Hepatocyte (in vitro differentiated cells): ENCODE measurements at places on chromosomes 3 and 15. TPM values are rescaled to one million over a fixed set of nuclear protein-coding genes. Genes with fewer than 3 reads are reported as not detected.

The YEATS2 gene
- polyA plus RNA-seq, result 9.8 and 12.5 TPM in 2 replicates

The IGSF10 gene
- 0.12 and 0.75 TPM in 2 replicates for polyA plus RNA-seq

The GOLGA8S gene
- polyA plus RNA-seq, result 0.05 TPM in 1 of 2 replicates, not detected in the other

The GCHFR gene
- polyA plus RNA-seq, result 165 and 213 TPM in 2 replicates

The PLAAT1 gene
- polyA plus RNA-seq, result 1.3 and 1.4 TPM in 2 replicates

The PCLAF gene
- polyA plus RNA-seq, result 25.3 and 30.2 TPM in 2 replicates

The SPSB4 gene
- polyA plus RNA-seq, result 1.0 and 2.8 TPM in 2 replicates

The SLC2A2 gene
- polyA plus RNA-seq, result 21.7 and 40.8 TPM in 2 replicates

The BOC gene
- polyA plus RNA-seq, result 24.0 and 28.2 TPM in 2 replicates

The RASGRF1 gene
- 0.18 and 0.52 TPM in 2 replicates for polyA plus RNA-seq

The ABCF3 gene
- polyA plus RNA-seq, result 62.7 and 68.8 TPM in 2 replicates

The KLHL40 gene
- polyA plus RNA-seq, result not detected in 2 replicates

The PROS1 gene
- 46.5 and 58.7 TPM in 2 replicates for polyA plus RNA-seq

The NOX5 gene
- not detected in 2 replicates for polyA plus RNA-seq

The HYKK gene
- 1.6 and 2.8 TPM in 2 replicates for polyA plus RNA-seq

GRCh38 chr3:11494131-11494916, 149.4 kb downstream of the VGLL4 start:
- H3K36me3 ChIP-seq, result no peaks in the 10 kb centered on the region
- DNase-seq, result no peak
- H3K4me1 ChIP-seq, result peaks cover 13% of the 10 kb centered on the region
- H3K27me3 ChIP-seq, result no peaks in the 10 kb centered on the region
- no peak overlapping the region for H3K4me3 ChIP-seq

DNA sequence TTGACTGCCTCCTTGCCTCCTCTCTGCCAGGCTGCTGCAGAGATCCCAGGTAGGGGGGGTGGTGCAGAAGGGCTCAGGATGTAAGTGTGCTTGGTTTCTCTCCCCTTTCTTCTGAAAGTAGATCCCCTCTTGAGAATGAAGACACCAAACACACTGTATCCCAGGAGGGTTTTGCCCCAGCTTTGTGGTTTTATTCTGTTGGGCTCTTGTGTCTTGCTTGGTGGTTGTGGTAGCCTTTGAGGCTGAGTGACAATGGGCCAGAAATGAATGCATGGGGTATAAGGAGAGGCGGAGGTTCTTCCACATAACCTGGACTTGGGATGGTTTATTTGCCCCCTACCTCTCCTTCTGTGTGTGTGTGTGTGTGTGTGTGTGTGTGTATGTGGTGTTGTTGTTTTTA, 5.7 kb downstream of the PDIA5 start:
- H3K4me1 ChIP-seq, result peaks cover 50% of the 10 kb centered on the region
- no peak overlapping the region for H3K27ac ChIP-seq
- DNase-seq, result no peak

- no peaks in the 10 kb centered on the region for H3K36me3 ChIP-seq
- no peaks in the 10 kb centered on the region for H3K4me1 ChIP-seq
- H3K27me3 ChIP-seq, result no peaks in the 10 kb centered on the region
- no peak overlapping the region for H3K4me3 ChIP-seq
- DNase-seq, result peak; percentile 78
- no peak overlapping the region for H3K27ac ChIP-seq
Observed at GRCh38 chr3:190384309-190384756, 3.6 kb upstream of the CLDN16 start.

GRCh38 chr3:178439504-178439903, 96.7 kb upstream of the KCNMB2 start:
- no peaks in the 10 kb centered on the region for H3K27me3 ChIP-seq
- H3K4me3 ChIP-seq, result no peak overlapping the region
- no peak overlapping the region for H3K27ac ChIP-seq
- H3K36me3 ChIP-seq, result no peaks in the 10 kb centered on the region
- H3K4me1 ChIP-seq, result no peaks in the 10 kb centered on the region

GRCh38 chr3:163450698-163451097, 1627.6 kb downstream of the SI start:
- H3K4me3 ChIP-seq, result no peak overlapping the region
- no peaks in the 10 kb centered on the region for H3K36me3 ChIP-seq
- H3K27ac ChIP-seq, result no peak overlapping the region
- no peaks in the 10 kb centered on the region for H3K4me1 ChIP-seq
- no peaks in the 10 kb centered on the region for H3K27me3 ChIP-seq
- no peak for DNase-seq

GRCh38 chr3:53171827-53172505, 11.0 kb downstream of the PRKCD start:
- peaks cover 22% of the 10 kb centered on the region for H3K4me1 ChIP-seq
- no peak overlapping the region for H3K27ac ChIP-seq
- H3K27me3 ChIP-seq, result no peaks in the 10 kb centered on the region
- no peaks in the 10 kb centered on the region for H3K36me3 ChIP-seq
- no peak overlapping the region for H3K4me3 ChIP-seq

DNA sequence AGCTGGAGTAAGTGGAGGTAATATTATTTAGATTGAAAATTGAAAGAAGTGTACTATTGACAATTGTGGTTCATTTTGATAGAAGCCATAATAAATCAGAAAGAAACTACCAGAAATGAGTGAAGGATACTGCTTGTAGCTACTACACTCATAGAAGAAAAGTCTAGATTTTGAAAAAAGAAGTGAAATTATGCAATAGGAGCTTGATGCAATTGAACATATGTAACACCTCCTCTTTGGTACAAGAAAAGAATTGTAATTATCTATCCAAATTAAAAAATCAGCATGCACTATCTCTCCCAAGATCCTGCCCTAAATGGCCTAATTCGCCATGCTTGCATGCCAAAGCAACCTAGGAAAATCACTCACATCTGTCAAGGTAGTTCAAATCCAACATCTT, 51.1 kb upstream of the CD200R1L start:
- no peaks in the 10 kb centered on the region for H3K36me3 ChIP-seq
- no peak for DNase-seq
- no peaks in the 10 kb centered on the region for H3K27me3 ChIP-seq

DNA sequence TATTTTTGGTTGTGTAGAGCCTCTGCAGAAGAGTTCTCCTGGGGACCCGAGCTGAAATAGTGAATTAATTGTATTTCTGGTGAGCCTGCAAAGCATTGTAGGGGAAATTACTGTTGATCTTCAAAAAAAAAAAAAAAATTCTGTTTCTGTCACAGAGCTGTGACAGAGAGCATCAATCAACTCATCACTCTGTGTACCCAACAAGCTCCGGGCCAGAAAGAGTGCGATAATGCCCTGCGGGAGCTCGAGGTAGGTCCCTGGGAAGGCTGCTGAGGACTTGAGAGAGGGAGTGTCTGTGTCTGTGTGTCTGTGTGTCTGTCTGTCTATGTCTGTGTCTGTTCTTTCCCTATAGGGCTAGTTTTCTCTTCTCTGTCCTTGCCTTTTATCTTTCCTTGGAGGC, 294.4 kb upstream of the TPM1 start:
- no peak overlapping the region for H3K27ac ChIP-seq
- H3K36me3 ChIP-seq, result no peaks in the 10 kb centered on the region
- no peak for DNase-seq
- H3K4me1 ChIP-seq, result no peaks in the 10 kb centered on the region
- H3K4me3 ChIP-seq, result no peak overlapping the region

- DNase-seq, result no peak
- no peak overlapping the region for H3K27ac ChIP-seq
- no peak overlapping the region for H3K4me3 ChIP-seq
- H3K36me3 ChIP-seq, result peaks cover 4% of the 10 kb centered on the region
- H3K4me1 ChIP-seq, result no peaks in the 10 kb centered on the region
Observed at GRCh38 chr3:196486263-196486662, 17.3 kb downstream of the RNF168 start.

- DNase-seq, result no peak
- H3K4me1 ChIP-seq, result no peaks in the 10 kb centered on the region
- H3K36me3 ChIP-seq, result no peaks in the 10 kb centered on the region
- H3K27ac ChIP-seq, result no peak overlapping the region
Observed at GRCh38 chr3:128804811-128805155, 74.6 kb upstream of the ACAD9 start.

GRCh38 chr15:76555247-76555646, 218.7 kb downstream of the ISL2 start:
- H3K4me1 ChIP-seq, result no peaks in the 10 kb centered on the region
- no peak overlapping the region for H3K4me3 ChIP-seq
- DNase-seq, result no peak
- H3K27ac ChIP-seq, result no peak overlapping the region

GRCh38 chr15:37031198-37031597, 69.2 kb downstream of the MEIS2 start:
- H3K27ac ChIP-seq, result no peak overlapping the region
- no peaks in the 10 kb centered on the region for H3K36me3 ChIP-seq
- H3K4me3 ChIP-seq, result no peak overlapping the region
- H3K27me3 ChIP-seq, result no peaks in the 10 kb centered on the region
- peaks cover 19% of the 10 kb centered on the region for H3K4me1 ChIP-seq

DNA sequence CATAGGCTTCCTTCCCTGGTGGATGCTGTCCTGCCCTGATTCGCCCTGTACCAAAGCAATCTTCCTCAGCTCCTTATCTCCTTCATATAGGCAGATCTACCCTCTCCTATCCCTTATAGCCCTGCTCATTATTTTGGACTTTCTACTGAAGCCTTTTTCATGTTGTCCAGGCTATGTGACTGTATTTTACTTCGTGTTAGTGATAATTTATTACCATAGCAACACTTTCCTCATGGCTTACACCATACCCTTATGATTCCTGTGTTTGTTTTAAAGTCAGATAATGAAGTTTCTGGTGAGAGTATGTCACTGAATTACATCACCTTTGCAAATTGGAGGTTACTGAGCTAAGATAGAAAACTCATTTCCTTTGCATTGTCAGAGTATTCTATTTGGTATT, 352.6 kb downstream of the NLGN1 start:
- no peaks in the 10 kb centered on the region for H3K36me3 ChIP-seq
- DNase-seq, result no peak
- no peak overlapping the region for H3K4me3 ChIP-seq

DNA sequence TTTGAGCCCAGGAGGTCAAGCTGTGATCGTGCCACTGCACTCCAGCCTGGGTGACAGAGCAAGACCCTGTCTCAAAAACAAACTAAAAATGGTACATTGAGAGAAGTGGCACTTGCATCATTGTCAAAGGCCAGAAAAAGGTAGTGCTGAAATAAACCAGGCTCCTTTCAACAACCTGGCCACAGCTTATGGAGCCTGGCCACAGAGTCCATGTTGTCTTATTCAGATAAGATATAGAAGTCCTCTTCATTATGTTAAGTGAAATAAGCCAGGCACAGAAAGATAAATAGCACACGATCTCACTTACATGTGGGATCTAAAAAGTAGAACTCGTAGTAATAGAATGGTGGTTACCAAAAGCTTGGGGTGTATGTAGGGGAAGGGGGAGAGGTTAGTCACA, 34.8 kb downstream of the EMC4 start:
- no peak overlapping the region for H3K27ac ChIP-seq
- H3K4me1 ChIP-seq, result no peaks in the 10 kb centered on the region
- no peaks in the 10 kb centered on the region for H3K27me3 ChIP-seq
- no peak for DNase-seq

GRCh38 chr15:72060687-72061250, 57.2 kb downstream of the MYO9A start:
- no peaks in the 10 kb centered on the region for H3K36me3 ChIP-seq
- H3K27me3 ChIP-seq, result no peaks in the 10 kb centered on the region
- peaks cover 19% of the 10 kb centered on the region for H3K4me1 ChIP-seq
- H3K27ac ChIP-seq, result peak overlapping the region; percentile 10
- DNase-seq, result peak; percentile 19
- no peak overlapping the region for H3K4me3 ChIP-seq

GRCh38 chr3:63279005-63279841, 1.1 kb downstream of the SYNPR start:
- H3K27ac ChIP-seq, result no peak overlapping the region
- H3K36me3 ChIP-seq, result no peaks in the 10 kb centered on the region
- H3K27me3 ChIP-seq, result peaks cover 72% of the 10 kb centered on the region
- peak; percentile 13 for DNase-seq

- H3K36me3 ChIP-seq, result no peaks in the 10 kb centered on the region
- H3K4me1 ChIP-seq, result peaks cover 4% of the 10 kb centered on the region
- no peak for DNase-seq
Observed at GRCh38 chr3:14150078-14150477, 25.2 kb downstream of the TMEM43 start.

DNA sequence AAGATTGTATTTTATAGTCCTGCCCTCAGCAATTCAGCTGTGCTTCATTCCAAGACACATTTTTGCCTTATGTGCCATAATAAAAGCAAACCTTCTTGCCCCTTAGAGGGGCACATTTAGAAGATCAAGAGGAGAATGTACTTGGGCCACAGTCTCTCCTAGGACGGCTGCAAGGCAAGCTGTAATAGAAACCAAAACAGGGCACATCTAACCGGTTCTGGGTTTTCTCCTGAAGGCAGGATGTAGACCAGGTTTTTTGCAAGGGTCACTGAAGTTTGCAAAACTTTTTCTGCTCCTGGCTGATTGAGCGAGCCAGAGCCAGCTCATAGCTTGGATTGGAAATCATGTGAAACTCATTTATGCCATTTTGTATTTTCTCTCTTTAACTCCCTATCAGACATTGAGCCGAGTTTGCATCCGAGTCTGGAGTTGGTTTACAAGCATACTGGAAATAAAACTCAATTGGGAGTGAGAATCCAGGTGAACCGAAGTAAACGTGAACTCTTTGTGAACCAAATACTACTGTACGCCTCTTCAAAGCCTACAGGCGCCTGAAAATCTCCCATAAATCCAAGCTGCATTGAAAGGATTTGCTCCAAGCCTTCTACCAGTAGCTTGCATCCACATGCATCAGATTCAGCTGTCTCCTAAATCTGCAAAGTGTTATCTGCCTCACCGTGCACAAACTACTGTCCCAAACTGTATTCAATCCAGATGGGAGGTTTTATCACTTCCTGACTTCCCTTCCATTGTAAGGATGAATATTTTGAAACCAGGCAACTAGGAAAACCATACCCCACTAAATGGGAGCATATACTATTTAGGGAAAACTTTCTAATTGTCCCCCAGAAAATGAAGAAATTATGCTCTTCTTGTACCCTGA, 60.9 kb upstream of the TSC22D2 start:
- H3K4me1 ChIP-seq, result peaks cover 32% of the 10 kb centered on the region
- DNase-seq, result no peak
- H3K27ac ChIP-seq, result peak overlapping the region; percentile 77
- H3K4me3 ChIP-seq, result no peak overlapping the region
- H3K36me3 ChIP-seq, result no peaks in the 10 kb centered on the region

DNA sequence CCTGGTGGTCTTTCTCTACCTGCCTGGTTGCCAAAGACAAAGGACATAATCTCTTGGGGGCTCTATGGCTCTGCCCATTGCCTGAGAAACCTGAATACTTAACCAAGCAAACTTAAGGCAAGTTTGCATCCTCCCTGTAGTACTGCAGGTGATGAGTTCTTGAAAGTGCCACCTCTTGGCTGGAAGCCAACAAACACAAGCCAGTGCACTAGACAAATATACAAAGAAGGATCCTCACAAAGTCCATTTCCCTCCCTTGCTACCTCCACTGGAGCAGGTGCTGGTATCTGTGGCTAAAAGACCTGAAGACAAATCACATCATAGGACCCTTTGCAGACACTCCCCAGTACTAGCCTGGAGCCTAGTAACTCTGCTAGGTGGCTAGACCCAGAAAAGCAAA, 772.3 kb downstream of the SI start:
- no peaks in the 10 kb centered on the region for H3K36me3 ChIP-seq
- no peak overlapping the region for H3K27ac ChIP-seq
- DNase-seq, result peak; percentile 23
- H3K4me3 ChIP-seq, result no peak overlapping the region
- H3K4me1 ChIP-seq, result no peaks in the 10 kb centered on the region

- peaks cover 4% of the 10 kb centered on the region for H3K4me1 ChIP-seq
- H3K27me3 ChIP-seq, result no peaks in the 10 kb centered on the region
- DNase-seq, result no peak
- H3K4me3 ChIP-seq, result no peak overlapping the region
- H3K36me3 ChIP-seq, result no peaks in the 10 kb centered on the region
Observed at GRCh38 chr15:35064576-35065190, 20.4 kb downstream of the NANOGP8 start.
